ENCODE measurements at places on chromosomes 1 and 21.
A peak's percentile ranks its signal among the peaks of the same experiment; 100 is the strongest.

DNA sequence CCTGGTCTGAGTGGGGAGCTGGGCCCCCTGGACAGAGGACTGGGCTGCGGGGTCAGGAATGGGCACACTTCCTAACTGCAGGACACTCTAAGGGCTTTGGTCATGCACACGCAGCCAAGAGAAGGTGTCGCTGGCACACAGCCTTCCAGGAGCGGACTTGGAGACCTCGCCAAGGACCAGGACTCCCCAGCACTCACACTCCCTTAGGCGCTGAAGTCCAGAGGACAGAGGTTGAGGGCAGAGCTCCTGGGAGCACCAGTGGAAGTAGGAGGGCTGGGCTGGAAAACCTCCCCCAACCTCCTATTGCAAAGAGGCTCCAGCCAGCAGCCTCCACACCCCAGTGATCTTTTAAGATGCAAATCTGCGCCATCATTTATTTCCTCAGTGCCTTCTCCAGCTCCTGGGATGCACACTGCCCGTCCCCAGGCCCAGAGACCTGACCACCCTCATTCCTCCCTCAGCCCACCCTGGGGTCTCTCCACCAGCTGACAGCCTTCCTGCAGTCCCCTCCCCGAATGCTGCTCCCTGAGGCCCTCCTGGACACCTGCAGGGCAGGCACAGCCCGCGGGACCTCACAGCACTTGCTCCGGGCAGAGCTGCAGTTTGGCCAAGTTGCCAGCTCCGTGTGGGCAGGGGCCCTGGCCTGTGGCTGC, 3.0 kb downstream of the TSPEAR start:
- ATAC-seq = no peak

DNA sequence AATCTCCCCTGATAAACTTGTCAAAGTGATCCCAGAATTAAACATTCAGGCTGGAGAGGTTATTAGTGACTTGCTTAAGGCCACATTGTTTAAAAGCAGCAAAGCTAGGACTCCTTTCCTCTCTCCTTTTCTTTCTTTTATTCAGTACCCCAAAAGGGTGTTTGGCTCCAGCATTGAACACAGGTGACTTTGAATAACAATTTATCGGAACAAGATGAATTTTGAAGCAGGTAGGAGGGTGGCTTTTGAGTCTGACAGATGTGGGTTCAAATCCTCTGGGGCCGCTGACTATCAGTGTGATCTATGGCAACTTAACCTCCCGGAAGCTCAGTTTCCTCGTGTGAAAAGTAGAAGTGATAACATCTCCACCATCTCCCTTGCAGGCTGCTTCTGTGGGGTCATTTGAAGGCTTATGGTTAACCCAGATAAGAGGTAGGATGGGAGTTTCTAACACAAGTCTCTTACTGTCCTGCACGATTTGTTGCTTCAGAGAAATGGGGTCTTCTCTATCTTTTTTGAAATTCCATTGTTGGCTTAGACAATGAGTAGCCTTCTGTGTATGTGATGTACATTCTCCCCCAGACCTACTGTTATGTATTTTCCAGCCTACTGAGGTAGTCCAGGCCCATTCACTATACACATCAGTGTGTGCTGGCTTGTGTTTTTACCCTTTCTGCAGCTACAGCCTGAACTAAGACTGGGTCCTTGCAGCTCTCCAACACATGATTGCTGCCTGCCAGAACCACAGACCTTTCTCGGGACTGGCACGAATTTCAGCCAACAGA, 29.0 kb downstream of the JUN start:
- no peak for ATAC-seq

GRCh38 chr1:109151146-109151990, 37.5 kb downstream of the ELAPOR1 start:
- ATAC-seq = no peak

- no peak for ATAC-seq
Observed at GRCh38 chr1:54984131-54984842, 3.9 kb downstream of the TMEM61 start.

DNA sequence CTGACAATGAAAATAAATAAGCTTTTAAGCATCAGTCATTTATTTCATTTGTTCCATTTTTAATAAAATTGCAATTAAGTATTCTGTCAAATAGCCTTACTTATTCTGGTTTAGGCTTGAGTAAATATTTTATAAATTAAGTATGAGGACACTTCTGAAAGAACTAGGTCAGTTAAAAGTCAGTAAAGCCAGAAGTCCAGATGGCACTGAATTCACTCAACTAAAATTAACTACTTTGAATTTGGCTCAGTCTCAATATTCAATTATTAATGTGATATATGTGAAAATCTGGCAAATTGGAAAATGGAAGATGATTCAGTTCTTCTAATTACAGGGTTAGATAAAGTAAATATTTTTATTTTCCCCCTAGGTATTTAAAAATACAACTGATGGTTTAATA, 174.2 kb downstream of the BRINP3 start:
- ATAC-seq = no peak

- no peak for ATAC-seq
Observed at GRCh38 chr1:2523891-2524609, 2.3 kb downstream of the PANK4 start.

DNA sequence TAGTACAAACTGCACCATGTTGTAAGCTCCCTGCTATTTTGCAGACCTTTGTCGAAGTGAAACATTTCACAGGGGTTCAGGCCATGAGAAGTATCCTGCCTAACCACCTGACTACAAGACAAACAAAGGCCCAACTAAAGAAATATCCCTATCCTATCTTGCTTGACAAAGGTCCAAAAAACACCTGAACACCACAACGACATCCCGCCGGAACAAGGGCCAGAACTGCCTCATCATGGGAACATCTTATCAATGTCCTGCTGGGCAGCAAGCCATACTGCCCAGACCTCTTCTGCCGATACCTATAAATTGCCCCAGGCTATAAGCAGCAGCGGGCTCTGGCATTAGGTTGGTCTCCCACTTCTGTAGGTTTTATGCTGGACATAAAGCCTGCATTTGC, 12.3 kb downstream of the MYSM1 start:
- ATAC-seq = no peak

DNA sequence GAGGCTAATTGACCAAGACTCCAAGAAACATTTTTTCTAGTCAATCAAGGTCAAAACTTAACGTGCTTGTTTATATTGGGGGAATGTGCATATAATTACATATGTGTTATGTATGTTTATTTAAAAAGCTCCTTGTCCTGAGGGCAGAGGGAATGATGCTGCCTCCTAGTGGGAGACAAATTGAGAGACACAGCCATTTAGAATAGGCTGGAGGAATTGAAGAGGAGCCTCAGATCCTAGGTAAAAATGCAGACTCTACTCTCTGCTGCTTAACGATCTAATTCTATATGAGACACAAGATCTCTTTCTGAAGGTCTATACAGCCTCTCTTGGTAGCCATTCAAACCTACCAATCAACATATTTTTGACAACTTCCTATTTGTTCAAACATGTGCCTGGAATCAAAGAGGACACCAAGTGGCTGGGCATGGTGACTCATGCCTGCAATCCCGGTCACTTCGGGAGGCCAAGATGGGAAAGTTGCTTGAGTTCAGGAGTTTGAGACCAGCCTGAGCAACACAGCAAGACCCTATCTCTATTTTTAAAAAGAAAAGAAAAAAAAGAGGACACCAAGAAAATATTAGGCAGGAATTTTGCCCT, 136.6 kb upstream of the ZNF648 start:
- ATAC-seq = no peak

DNA sequence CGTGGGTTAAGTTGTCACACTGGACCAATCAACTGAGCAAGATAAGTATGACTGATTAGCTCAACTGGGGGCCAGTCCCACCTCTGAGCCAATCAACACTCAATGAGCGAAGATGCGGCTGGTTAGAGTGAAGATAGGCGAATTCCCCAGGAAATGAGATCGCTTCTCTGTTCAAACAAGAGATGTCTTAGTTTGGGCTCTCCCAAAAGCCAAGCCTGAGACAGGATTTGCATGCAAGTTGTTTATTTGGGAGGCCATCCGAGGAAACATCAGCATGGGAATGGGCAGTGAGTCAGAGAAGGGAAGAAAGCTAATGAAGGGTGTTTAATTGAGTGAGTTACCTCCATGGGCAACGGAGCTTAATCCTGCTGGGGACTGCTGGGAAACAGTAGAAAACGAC, 4.9 kb upstream of the GJB5 start:
- no peak for ATAC-seq

DNA sequence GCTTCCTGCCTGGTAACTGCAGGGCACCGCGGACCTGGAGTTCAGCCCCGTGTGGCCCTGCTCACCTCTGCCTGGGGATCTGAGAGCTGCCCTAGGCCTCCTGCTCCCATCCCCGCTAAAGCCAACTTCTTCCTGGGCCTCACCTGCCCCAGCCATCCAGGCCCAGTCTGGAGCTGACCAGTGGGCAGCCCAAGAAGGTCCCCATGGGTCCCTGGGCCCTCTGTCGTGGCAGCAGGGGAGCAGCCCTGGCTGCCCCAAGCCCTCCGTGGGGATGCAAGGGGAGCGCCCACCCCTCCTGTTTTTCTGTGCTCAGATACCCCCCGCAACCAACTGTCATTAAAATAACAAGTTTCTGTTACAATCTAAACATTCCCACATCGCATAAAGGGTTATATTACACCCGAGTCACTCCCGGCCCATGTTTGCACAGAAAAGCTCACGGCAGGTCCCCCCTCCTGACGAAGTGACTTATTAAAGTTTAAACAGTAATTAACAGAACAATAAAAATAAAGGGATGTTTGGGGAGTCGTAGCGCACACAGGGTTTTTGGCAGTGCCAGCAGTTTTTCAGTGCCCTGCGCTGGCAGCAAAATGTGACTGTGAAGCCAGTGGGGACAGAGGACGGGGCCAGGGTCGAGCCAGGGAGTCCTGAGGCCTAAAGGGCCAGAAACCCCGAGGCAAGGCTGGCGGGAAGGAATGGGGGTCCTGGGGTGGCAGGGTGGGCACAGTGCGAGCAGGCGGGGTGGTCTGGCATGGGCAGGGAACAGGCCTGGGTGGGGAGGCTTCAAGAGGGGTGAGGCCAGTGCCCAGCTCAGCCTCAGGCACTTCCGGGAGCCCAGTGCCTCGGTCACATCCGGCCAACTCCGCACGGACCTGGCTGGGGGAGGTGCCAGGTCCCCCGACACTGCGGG, 121.5 kb downstream of the CASZ1 start:
- no peak for ATAC-seq

GRCh38 chr1:200181861-200182260, 154.4 kb downstream of the NR5A2 start:
- ATAC-seq = no peak

DNA sequence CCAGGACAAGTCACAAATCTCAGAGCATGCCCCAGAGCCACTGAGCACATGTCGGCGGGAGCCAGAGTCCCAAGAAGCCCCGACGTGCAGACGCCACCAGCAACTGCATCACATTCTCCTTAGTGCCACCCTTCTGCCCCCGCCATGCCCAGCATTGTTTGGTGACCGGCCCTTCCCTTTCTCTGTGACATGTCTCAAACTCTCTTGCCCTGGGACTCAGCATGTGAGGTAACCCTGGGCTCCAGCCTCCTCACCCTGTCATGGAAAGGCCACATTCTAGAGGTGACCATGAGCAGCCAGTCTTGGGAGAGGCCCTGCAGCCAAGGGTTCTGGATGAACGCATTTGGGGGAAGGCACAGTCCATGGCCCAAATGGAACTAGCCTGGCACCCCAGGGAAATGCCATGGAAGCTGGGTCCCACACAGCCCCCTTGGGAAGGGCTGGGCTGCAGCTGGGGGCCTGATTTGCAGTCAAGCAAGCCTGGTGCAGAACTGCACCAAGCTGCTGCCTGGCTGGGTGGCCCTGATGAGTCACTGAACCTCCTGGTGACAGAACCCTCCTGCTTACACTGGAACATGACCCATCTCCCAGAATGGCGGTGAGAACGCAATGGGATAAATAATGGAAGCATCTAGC, 94.4 kb downstream of the ITPKB start:
- ATAC-seq = no peak

DNA sequence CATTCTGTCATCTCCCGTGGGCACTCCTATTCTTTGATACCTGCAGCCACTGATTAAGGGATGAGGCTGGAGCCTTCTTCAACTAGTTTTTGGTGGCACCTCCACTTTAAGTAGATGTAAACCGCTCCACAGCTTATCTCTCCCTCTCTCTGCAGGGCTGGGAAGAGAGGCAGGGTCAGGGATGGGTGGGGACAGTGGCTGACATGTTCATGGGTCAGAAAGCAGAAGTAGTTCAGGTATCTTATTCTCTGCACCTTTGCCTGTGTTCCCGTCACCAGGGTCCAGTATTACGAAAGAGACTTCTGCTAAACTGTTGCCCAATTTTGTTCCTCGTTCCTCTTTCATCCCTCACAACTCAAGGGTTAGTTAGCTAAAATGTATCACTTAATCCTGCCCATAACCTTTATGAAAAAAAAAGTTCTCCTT, 51.7 kb upstream of the EDEM3 start:
- peak; percentile 74 for ATAC-seq

DNA sequence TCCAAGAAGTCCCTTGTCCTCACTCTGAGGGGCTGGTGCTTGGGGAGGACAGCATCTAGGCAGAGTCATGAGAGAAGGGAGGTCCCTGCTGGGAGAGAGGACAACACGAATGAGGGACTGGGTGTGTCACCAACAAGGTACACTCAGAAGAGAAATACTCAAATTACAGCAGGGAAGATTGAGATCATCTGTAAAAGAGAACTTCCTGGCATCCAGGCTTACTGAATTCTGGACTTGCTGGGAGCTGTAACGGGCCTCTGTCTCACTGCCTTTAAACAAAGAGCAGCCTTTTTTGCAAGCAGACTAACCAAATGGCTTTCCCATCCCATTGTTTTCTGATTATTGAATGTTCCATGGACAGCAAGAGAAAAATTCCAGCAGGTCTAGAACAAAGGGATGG, 195.7 kb upstream of the RAB4A start:
- no peak for ATAC-seq

GRCh38 chr1:8031176-8031785, 5.2 kb upstream of the ERRFI1 start:
- ATAC-seq = no peak

DNA sequence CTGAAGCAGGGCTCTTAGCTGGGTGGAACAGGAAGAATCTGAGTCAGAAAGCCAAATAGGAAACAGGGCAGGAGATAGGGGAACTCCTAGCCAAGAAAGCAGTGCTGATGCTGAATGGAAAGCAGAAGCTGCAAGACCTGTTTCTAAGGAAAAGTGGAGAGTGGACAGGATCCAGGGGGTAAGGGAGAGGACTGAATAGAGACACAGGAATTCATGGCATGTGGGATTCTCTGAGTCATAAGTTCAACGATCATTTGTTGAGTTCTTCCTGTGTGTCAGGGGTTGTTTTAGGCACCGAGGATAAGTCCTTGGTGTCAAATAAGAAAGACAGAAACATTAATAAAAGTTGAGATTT, 153.8 kb upstream of the FGGY start:
- no peak for ATAC-seq

DNA sequence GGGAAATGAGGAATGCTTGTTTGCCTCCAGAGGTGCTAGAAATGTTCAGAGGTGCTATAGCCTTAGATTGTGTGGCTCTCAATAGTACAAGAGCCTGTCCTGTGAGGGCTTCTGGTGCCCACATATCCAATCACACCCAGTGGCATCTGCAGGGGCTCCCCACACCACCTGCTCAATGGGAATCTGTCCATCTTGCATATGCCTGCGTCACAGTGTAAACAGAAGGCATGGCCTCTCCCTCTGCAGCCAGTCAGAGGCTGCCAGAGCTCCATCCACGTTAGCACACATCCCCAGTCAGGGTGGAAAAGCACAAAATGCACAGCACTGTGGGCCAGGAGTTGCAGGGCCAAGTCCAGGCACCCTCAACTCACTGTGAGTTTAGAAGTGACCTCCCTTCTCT, 113.6 kb upstream of the GRIK3 start:
- no peak for ATAC-seq

GRCh38 chr1:216621536-216621935, 101.7 kb downstream of the ESRRG start:
- ATAC-seq = no peak

- ATAC-seq = peak; percentile 58
Observed at GRCh38 chr21:9838738-9839642, 682.4 kb upstream of the TPTE start.
